NCI-H460 (cell line): ENCODE measurements at places on chromosomes 4 and X. TPM values are rescaled to one million over a fixed set of nuclear protein-coding genes. Genes with fewer than 3 reads are reported as not detected.

DNA sequence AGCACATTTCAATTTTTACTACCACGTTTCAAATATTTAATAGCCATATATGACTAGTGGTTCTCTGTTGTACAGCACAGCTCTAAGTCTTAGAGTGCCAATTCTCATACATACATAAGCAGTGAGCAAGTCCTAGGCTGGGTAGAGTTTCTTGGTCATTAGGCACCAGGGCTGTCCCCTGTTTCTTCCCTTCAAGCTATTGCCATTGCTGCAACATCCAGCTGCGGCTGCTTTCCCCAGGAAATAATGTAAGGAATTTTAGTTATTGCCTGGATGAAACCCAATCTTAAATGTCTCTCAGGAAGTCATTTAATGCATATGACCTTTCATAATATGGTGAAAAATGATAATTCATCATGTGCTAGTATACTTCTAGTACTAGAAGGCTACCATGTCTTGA lies 74.1 kb upstream of the PPP3CA start:
- DNase-seq: peak; percentile 7

DNA sequence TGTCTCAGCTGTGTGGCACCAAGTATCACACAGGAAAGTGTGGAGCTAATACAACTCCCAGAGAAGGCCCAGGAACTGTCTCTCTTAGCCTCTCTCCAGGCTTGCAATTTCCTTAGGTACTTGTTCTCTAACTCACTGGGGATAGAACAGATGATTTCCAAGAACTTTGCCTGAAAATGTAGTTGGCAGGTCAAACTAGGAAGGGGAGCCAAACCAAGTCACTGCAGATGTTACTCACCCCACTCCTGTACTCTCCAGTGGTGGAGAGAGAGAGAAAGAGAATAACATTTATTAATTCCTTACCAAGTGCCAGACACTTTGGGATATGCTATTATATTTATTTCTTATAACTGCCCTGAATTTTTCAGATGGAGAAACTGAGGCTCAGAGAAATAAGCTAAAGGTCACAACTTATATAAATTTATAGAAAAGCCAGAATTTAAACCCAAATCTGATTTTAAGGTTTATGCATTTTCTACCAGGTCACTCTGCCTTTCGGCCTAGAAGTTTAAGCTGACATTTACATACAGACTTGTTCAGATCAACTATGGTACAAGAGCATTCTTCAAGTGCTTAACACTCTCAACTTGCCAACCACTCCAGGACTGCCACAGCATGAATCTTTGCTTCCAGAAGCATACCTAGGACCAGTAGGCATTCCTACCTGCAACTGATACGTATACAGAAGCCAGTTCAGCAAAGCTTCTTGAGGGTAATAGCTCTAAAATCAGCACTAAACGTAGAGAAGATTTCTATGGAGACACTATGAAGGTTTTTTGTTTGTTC lies 248.6 kb upstream of the ETNPPL start:
- no peak for DNase-seq

ATP2B3 gene
- total RNA-seq: not detected in 2 replicates

GRCh38 chr4:158996669-158997074 lies 106.2 kb upstream of the RAPGEF2 start:
- peak; percentile 87 for DNase-seq

- DNase-seq: no peak
Observed at GRCh38 chr4:48196758-48197504, 62.9 kb upstream of the TXK start.

GRCh38 chr4:41204400-41204978 lies 9.9 kb downstream of the APBB2 start:
- DNase-seq: no peak

FHIP1A gene
- total RNA-seq: 0.10 and 0.12 TPM in 2 replicates

DNA sequence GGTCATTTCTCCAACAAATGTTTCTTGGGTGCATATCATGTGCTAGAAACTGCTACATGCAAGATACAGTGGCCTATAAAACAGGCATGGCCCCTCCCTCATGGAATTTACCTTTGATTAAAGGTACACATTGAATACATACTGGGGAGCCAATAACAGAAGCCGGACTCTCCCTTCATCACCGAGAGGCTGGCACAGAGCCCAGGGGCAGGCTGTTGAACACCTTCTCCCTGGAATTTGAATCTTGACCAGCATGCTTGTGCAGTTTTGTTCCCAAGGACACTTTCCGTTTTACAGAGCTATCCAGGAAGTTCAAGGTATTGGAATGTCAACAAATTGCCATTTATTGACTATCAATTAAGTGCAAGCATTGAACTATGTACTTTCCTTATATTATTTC lies 33.2 kb downstream of the PPARGC1A start:
- no peak for DNase-seq

KCTD8 gene
- total RNA-seq: 0.10 TPM in 1 of 2 replicates, not detected in the other

DNA sequence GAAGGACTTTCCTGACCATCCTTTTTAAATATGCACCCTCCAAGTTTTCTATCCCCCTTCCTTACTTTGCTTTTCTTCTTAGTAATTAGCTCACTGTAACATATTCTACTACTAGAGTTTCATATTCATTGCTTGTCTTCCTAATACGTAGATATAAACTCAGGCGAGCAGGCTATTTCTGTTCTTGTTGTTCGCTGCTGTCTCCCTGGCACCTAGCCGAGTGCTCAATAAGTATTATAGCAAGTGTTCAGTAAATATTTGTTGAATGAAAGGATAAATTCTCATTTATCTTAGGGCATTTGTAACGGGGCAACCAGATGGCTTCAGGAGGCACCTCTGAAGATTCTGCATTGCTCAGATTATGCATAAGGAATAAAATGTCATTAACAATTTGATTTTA lies 6.8 kb upstream of the RHOH start:
- DNase-seq: peak; percentile 53

MGARP gene
- 0.22 and 0.32 TPM in 2 replicates for total RNA-seq

ADRA2C gene
- 15.0 and 19.8 TPM in 2 replicates for total RNA-seq

MAGEA8 gene
- not detected in 2 replicates for total RNA-seq

DNA sequence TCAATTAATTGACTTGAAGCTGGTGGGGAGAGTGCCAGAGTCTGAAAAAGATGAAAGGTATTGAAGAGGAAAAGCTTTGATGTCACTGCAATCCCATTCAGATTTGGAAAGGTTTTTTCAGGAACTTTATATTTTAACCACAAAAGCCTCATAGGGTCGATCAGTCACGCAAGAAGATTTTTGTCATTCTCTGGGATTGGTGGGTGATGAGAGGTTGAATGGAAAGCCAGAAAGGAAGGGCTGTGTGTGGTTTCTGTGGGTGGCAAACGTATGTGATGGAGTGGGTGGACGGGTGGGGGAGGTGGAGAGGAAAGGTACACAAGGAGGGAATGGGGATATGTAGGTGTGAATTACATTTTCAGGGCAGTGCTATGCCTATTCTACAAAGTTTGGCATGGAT lies 173.8 kb upstream of the SCML1 start:
- no peak for DNase-seq

PTPN13 gene
- 11.3 and 12.6 TPM in 2 replicates for total RNA-seq

DNA sequence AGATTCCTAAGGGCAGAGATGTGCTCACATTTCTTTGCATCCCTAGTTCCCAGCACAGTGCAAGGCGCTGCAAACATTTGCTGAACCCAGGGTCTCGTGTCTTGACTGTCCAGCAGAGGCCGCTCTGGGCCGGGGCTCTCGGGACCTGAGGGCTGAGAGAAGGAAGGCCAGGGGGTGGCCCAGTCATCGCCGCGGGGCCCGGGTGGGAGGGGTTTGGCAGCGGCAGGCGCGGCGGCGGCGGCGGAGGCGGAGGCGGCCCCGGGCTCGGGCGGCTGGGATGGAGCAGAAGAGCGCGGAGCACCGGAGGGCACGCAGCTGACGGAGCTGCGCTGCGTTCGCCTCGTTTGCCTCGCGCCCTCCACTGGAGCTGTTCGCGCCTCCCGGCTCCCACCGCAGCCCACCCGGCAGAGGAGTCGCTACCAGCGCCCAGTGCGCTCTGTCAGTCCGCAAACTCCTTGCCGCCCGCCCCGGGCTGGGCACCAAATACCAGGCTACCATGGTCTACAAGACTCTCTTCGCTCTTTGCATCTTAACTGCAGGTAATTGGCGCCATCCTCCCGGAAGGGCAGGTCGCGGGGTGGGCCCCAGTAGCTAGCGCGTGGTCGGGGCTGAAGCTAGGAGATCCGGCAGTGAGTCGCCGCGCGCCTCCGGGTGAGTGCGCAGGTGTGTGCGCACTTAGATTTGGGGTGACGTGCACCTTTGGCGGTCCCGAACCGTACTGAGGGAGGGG lies at the start of gene PARM1:
PARM1 (plus strand) TSS at position 285 of the 730 bp plus-strand sequence; CDS start at position 497, 212 bp downstream.
- DNase-seq: peak; percentile 80
